ENCODE measurements at places on chromosomes 1 and 21.

- no peak for DNase-seq
These were observed 53.8 kb downstream of the RWDD3 start for GRCh38 chr1:95287825-95288224.

DNA sequence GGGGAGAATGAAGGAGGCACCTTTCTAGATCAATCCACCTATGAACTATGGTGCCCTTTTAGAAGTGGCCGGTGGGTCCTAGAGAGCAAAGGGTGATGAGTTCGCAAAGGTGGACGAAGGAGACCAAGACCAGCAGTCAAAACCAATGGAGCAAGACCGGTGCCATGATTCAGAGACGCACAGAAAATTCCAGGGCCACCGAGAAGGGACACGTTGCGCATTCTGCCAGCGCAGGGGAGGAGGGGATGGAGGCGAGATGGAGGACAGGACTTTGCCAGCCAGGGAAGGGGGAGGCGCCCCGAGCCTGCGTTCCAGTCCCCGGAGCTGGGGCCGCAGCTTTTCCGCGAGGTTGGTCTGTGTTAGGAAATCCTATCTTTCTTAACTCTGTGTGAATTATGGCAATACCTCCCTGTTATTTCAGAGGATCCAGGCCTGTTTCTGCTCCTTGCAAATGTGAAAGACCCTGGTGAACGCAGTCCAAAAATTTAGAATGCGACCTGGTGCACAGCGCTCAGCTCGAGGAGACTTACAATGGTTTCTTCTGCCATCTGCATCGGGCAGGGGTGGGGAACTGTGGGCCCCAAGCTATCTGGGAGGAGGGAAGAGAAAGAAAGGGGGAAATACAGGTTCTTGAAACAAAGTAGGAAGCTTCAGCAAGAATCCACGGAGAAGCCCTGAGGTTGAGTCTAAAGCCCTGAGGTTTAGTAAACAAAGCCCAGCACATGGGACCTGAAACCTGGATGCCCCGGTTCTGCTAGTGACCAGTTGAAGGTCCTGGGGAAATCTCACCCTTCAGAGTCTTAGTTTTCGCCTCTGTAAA is 129.4 kb downstream of the MRPS6 start:
- no peak for DNase-seq

GRCh38 chr1:226949401-226949800 is 9.3 kb downstream of the COQ8A start:
- no peak for DNase-seq

- no peak for DNase-seq
These were observed 29.4 kb upstream of the VASH2 start for GRCh38 chr1:212920896-212921295.

GRCh38 chr1:58399176-58399575 is 147.3 kb downstream of the OMA1 start:
- DNase-seq: no peak

DNA sequence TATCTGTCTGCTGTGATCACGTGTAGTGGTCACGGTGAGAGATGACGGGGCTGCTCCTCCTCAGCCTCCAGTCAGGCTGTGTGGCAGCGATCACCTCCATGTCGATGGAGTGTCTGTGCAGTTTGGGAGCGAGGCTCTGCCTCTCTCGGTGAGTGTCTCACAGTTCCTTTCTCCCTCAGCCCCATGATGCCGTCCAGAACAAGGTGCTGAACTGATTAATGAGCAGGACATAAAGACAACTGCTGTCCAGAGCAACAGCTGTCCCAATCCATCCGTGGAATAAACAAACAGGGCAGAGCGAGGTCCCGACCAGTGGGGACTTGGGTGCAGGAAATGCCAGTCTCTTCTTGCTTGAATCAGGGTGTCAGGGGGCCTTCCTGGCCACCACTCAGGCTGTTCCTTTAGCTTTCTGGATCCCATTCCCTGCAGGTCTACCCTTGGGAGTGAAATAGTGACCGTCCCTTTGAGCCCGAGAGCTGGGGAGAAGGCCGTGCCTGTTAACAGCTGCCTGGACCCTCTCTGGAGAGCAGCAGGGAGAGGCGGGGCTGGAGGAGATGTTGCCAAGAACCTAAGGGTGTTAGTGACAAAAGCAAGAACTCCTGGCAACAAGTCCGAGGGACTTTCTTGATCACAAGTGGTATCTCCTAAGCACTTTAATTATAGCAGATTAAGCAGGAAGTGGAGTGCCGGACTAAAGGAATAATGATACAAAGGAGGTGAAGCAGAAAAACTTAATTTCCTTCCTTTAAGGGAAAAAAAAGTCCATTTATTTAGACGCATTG is 443.9 kb downstream of the KIF26B start:
- no peak for DNase-seq

DNA sequence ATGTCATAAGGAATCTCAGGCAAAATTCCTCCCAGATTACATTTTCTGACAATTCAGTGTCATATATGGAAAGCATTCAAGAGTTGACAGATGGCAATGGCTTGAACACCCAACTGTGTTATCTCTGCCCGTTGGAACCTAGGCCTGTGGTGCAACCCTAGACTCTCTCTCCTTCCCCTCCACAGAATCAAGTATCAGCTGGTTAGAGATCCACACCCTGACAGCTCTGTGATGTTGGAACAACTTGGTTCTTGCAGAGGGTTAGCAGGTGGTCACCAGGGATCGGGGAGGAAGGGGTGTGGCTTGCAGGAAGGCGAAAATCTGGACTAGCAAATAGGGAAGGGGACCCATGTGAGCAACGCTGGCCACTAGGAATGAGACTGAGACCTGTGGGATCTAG is 26.3 kb downstream of the PCSK9 start:
- DNase-seq: no peak

- DNase-seq: no peak
These were observed 105.8 kb upstream of the RAB4A start for GRCh38 chr1:229164836-229165735.

GRCh38 chr1:228343191-228343661 is 63.4 kb downstream of the TRIM11 start:
- DNase-seq: no peak

DNA sequence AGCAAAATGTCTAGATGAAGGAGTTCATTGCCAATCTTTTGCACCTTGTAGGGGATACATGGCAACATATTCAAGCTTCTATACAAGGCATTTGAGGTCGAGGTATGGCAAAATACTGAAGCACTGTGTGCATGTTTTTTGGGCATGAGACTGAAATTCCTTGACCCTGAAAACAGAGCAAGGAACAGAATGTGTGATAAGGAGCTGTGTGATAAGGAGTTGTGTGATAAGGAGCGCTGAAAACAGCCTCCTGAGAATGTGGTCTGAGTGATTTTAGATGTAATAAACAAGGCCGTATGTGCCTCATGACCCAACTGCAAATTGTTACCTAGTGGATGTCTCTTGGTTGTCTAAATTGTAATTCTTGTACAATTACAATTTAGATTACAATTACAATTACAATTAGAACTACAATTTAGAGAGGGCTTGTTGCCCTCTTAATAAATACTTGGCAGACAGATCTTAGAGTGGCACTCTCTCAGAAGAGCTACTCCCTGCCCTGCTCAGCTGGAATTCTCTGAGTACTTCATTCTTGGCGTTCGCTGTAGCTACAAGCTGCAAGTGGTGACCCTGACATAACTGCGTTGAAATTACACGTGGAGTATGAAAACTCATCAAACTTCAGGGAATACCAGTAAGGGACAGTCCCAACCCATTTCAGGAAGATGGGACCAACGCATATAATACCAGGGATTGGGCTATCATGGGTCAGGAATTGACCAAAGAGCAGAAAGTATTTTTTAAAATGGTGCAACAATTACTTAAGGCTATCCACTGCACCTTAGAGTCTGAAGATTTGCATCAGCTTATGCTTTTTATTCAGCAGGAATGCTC is 20.0 kb upstream of the ITLN1 start:
- DNase-seq: no peak

GRCh38 chr1:160098852-160099561 is 588 bp upstream of the IGSF8 start:
- peak; percentile 69 for DNase-seq

DNA sequence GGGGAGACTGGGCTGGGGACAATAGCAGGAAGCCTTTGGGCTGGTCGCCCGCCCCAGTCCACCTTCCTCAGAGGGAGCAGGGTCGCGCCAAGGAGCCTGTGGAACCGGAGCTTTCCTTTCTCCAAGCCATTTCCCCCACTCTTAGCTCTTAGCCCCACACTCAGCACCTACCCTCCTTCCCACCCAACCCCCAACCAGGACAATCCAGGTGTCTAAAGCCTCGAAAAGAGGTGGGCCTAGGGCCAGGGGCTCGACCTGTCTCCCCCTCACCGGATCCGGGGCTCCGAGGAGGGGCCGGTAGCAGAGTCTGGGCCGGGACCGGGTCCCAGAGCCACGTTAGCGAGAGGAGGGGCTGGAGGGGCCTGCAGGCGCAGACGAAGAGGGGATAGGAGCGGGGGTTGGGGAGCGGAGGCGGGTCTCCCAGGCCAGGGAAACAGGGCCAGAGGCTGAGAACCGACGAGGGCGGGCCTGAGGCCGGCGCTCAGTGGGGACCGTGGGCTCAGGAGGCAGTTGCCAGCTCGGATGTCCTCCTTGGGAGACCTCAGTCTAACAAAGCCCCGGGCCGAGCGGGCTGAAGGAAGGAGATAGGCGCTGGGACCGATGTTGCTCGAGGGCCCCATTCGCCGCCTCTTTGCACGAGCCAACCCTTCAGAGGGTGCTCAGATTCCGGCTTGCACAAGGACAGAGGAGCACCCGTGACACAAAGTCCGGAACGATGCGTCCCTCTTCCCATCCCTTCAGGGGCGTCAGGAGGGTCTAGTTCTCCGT is 943 bp downstream of the SEMA6C start:
- DNase-seq: no peak

DNA sequence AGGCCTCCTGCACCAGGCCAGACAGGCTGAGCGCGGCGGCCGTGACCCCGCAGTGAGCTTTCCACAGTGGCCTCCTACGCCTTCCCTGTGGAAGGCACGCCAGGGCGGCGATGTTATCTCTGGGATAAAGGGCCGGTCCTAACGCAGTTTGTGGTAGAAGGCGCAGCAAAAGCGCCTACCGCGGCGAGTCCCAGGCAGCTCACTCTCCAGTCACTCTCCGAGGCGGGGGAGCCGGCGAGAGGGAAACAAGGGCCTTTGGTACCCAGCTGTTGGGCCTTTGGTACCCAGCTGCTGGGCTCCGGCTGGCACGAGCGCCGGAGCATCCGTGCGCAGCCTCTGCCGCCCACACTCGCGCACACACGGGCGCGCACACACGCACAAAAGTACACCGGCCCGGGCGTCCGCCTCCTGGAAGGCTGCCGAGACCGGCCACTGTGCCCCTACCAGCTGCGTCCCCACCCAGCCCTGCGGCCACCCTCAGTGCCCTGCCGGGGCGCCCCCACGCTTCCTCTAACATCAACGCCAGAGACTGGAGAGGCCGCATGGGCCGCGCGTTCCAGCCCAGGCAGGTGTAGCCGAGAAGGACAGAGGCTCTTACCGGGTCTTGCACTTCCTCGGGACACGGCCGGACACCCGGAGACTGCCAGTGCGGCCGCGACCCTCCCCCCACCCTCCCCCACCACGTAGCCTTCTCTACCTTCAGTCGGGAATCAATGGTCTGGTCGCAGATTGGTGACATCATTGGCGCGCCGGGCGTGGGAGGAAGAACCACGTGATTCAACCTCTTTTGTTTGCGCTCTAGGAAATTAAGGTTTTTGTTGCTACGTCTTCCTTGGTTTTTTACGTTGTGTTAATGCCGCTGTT is 19.5 kb upstream of the ADAR start:
- DNase-seq: peak; percentile 87

GRCh38 chr1:239587574-239588369 is 201.4 kb downstream of the CHRM3 start:
- DNase-seq: no peak

- no peak for DNase-seq
These were observed 75.2 kb upstream of the NEK2 start for GRCh38 chr1:211750599-211750998.

GRCh38 chr1:233777566-233777965 is 126.9 kb upstream of the SLC35F3 start:
- DNase-seq: no peak

DNA sequence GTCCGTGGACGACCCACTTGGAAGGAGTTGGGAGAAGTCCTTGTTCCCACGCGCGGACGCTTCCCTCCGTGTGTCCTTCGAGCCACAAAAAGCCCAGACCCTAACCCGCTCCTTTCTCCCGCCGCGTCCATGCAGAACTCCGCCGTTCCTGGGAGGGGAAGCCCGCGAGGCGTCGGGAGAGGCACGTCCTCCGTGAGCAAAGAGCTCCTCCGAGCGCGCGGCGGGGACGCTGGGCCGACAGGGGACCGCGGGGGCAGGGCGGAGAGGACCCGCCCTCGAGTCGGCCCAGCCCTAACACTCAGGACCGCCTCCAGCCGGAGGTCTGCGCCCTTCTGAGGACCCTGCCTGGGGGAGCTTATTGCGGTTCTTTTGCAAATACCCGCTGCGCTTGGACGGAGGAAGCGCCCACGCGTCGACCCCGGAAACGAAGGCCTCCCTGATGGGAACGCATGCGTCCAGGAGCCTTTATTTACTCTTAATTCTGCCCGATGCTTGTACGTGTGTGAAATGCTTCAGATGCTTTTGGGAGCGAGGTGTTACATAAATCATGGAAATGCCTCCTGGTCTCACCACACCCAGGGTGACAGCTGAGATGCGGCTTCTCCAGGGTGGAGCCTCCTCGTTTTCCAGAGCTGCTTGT is 32.4 kb downstream of the PRMT2 start:
- no peak for DNase-seq

- no peak for DNase-seq
These were observed 413.3 kb upstream of the PTBP2 start for GRCh38 chr1:96308314-96308713.

- no peak for DNase-seq
These were observed 35.4 kb upstream of the FGGY start for GRCh38 chr1:59261537-59261936.

DNA sequence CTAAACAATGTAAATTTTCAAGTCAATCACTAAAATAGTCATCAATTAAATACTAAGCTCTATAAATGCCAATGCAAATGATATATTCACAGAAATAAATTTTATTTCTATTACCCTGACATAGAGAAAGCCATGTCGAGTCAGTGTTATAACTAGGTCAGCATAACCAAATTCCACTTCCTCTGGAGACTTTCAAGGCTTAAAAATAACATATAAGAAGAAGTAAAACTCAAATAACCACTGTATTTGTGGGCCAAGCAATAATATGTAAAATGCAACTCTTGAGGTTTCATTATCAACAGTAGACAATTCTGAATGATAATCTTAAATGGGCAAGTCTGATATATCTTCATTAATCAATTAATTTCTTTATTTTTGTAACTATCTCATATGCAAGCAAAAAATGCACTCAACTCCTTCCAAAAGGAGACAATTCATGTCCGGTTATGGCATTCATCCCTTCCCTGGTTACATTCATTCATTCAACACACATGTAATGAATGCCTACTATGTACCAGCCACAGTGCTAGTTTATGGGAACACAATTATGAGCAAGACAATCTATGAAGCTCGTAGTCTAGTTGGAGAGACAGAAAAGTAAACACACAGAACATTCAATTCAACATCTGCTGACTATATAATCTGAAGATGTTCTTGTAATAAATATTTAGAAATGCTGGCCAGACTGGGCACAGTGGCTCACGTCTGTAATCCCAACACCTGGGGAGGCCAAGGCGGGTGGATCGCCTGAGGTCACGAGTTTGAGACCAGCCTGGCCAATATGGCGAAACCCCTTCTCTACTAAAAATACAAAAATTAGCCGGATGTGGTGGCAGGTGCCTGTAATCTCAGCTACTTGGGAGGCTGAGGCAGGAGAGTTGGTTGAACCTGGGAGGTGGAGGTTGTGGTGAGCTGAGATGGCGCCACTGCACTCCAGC is 37.1 kb upstream of the CAP1 start:
- no peak for DNase-seq
